CD4-positive, alpha-beta T cell treated with Interleukin-21 for 1 hour (primary cell): ENCODE measurements at places on chromosomes 5 and 9.

- DNase-seq, result no peak
Observed at GRCh38 chr5:39816156-39816845, 391.5 kb upstream of the DAB2 start.

- no peak for DNase-seq
Observed at GRCh38 chr5:61026004-61026403, 81.0 kb downstream of the NDUFAF2 start.

DNA sequence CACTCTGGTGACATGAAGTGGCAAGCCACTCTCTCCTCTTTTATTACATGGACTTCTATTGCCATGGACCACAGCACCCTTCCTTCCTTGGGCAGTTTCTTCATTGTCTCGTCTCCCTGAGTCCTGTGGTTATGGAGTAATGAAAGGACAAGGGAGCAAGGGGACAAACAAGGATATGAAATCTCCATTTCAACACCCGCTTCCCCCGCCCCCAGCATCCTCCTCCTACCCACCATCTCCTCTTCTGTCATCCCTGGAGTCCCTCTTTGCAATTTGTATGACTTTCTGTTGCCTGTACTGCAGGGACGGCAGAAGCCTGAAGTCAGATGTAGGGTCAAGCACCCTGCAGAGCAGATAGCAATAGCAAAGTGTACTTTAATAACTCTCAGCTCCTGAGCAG, 300.7 kb upstream of the CLINT1 start:
- no peak for DNase-seq

- DNase-seq, result no peak
Observed at GRCh38 chr5:32852976-32853375, 141.9 kb downstream of the NPR3 start.

DNA sequence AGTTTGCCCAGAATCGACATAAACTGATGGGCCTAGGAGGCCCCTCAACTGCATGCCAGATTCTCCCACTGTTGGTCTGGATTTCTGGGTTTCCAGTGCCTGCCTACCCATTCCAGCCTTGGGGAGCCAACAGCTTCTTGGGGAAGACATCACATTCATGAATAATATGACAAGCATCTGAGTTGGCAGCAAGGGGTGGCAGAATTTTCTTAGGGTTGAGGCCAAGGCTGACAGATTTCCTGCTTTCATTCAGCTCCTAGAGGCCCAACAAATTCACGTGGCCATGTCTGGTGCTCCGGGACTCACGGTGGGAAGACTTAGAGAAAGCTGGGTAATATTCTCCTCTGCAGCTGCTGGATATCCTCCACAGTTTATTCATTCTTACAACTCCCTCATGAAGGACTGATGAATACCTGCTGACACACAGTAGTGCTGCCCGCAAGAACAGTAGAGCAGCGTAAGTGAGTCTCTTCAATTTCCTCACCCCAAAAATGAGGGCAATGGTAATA, 305.0 kb upstream of the TNC start:
- no peak for DNase-seq

GRCh38 chr9:93978551-93978950, 23.4 kb upstream of the BARX1 start:
- no peak for DNase-seq

GRCh38 chr5:127799293-127799905, 96.2 kb downstream of the CCDC192 start:
- no peak for DNase-seq

GRCh38 chr5:33312571-33313549, 127.9 kb upstream of the TARS1 start:
- DNase-seq, result no peak

- DNase-seq, result no peak
Observed at GRCh38 chr5:2190549-2190948, 307.8 kb upstream of the IRX4 start.

GRCh38 chr9:34479431-34479866, 20.8 kb downstream of the DNAI1 start:
- DNase-seq, result no peak

DNA sequence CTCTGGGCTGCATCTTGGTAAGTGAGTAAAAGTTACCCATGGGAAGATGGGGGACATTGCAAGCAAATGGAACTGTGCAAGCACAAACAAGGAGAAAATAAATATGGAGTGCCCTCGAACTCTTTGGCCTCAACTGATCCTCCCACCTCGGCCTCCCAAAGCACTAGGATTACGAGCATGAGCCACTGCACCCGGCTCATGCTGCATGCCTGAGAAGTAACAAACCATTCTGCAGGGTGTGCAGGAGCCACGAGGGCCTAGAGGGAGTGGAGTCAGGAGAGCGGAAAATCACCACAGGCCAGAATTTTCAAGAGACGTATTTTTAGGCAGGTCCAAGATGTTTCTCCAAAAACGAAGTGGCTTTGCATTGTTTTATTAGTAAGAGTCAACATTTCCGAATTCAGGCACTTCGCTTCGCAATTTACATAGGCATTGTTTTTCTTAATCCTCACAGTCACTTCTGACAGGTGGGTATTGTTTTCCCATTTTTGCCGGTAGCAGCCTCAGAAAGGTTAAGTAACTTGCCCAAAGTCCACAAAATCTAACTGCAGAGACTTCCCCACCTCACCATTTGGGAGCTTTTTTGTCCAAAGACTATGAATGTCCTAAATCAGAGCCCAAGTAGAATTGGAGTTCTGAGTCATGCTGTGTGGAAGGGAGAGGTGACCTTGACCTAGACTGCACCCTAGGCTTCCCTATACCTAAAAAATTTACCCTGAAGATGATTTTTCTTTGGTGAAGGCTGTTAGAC, 230.2 kb downstream of the NR3C1 start:
- DNase-seq, result no peak

GRCh38 chr5:65938256-65938655, 11.9 kb downstream of the ERBIN start:
- no peak for DNase-seq

GRCh38 chr5:80780761-80781285, 126.0 kb upstream of the DHFR start:
- no peak for DNase-seq

DNA sequence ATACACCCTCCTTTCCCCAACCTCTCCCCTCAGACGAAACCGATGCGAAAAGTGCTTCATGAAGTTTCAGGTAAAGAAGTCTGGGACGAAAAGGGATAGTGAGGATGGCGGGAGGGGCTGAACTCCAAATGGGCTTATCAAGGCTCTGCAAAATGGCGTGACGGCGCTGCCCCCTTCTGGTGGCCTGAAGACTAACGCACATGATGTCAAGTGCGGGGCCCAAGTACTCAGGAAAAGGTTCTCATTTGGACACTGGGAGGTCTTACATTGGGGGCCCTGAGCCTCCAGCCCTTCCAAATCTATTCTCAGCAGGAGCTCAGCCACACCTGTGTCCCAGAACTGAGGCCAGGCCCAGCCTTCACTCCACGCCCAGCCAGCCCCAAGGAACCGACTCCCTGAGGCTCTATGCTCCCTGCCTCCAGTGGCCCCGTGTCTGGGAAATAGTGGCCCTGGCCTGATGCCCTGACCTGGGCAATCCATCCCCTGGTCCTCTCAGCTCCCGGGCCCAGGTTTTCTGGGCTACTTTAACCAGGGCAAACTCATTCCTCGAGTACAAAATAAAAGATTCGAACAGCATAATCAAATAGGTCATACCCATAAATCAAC, 119.9 kb downstream of the KCNIP1 start:
- no peak for DNase-seq

- DNase-seq, result no peak
Observed at GRCh38 chr5:139910901-139911300, 115.3 kb downstream of the PSD2 start.

DNA sequence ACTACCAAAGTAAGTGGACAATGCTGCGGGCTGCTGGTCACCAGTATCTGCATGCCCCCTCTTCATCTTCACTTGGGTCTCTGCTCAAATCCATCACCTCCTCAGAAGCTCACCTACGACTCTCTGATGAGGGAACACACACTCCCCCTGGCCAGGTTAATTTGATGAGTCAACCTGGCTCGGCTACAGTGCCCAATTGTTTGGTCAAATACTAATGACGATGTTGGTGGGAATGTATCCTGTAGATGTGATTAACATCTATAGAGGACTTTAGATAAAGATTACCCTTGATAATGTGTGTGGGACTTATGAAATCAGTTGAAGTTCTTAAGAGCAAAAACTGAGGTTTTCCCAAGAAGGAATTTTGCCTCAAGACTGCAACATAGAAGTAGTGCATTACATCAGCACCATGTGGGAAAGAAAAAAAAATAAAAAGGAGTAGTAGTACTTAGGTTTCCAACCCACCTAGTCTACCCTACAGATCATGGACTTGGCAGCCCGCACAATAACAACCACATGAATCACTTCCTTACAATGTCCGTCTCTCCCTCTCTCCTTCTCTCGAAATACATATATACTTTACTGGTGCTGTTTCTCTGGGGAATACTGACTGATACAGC, 467.3 kb downstream of the DNAH5 start:
- DNase-seq, result no peak

DNA sequence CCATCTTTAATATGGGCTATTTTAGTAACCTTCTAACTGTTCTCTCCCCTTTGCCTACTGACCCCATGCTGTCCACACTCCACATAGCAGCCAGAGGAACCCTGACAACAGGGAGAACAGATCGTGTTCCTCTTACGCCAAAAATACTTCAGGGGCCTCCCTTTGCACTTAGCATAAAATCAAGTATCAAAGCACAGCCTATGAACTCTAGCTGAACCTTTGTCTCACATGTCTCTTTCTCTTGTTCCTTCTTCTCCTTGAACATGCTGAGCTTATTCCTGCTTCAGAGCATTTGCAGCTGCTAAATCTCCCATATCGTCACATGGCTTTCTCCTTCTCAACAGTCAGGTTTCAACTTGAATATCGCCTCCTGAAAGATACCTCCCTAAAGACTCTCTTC, 698.8 kb upstream of the C9orf72 start:
- no peak for DNase-seq

DNA sequence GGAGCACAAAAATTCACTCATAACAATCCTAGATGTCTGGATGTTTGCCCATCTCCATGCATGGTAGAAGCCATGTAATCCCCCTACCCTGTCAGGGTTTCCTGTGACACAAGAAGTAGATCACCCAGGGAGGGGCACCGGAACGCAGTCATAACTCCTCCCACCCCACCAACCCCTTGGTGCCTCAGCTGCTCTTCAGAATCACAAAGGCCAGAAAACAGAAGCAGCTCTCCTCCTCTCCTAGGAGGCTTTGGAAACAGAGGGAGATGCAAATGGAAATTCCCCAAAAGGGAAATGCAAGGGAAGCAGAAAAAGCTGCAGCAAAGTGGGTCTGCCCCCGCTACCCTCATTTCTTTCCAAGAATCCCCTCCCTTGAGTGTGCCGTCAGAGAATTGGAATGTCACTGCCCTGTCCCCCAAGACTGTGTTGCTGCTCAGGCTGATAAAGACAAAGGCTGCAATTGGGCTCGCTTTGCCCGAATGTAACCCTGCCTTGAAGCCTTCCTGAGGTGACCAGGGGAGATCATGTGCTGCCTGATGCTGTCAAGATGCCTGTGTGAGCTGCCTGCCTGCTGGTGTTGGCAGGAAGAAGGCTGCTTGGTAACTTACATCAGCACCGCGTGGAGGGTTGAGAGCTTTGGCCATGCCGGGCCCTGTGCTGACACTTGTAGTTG, 65.5 kb upstream of the ABCA1 start:
- peak; percentile 28 for DNase-seq

DNA sequence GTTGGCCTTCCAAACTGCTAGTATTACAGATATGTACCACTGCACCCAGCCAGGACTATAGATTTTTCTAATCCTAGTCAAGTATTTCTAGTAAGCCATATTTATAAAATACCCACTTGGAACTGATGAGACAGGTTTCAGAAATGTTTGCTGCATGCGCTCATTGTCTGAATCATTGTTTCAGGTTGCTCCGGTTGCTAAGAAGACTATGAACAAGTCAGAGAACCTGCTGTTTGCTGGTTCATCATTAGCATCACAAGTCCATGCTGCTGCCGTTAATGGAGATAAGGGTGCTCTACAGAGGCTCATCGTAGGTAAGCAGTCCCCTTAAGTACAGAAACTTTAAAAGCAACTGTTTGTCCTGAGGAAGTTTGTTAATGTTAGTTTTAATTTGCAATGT, 5.3 kb downstream of the INVS start:
- DNase-seq, result no peak

DNA sequence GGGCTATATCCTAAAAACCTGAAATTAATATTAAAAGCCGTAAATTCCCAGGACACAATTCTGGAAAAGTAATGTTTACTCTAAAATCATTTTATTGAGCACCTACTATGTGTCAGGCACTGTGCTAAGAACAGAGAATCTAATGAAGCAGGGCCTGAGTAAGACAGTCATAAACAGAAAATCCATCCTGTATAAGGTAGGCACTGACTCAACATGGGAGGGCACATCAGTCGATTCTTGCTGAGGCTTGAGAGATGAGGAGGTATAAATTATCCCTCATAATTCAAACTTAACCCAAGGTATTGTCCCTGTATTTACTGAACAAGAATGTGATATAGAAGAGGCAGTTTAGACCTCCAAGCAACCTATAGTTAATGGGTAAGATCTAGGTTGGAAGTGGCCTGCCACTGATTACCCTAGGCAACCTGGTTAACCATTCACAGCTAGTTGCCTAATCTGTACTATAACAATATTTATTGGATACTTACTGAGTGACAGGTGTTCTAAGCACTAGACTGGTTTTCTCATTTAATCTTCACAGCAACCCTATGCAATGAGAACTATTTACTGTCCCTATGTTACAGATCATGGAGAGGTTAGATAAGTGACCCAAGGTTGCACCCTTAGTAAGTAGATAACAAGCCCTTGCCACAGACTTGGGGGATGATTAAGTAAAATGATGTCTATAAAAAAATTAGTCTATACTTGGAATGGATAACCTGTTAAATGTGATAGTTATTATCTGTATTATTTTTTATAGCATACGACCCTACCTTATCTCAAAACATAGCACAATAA, 317.7 kb downstream of the PDE4D start:
- DNase-seq, result no peak

DNA sequence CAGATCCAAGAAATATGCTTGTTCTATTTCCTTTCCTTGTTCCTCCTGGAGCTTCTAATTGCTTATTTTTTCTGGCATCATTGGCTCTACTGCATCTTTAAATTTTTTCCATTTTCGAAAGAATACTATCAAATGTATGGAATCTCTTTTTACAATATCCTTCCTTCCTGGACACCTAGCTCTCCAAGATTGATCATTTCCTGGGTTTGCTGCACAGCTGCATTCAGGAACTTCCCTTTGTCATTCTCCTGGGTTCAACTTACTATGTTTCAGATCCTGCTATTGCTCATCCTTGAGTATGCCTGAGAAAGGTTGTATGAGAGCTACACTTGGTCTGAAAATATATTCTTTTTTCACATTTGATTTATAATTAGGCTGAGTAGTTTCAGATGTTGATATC, 73.7 kb upstream of the ERCC6L2 start:
- no peak for DNase-seq

DNA sequence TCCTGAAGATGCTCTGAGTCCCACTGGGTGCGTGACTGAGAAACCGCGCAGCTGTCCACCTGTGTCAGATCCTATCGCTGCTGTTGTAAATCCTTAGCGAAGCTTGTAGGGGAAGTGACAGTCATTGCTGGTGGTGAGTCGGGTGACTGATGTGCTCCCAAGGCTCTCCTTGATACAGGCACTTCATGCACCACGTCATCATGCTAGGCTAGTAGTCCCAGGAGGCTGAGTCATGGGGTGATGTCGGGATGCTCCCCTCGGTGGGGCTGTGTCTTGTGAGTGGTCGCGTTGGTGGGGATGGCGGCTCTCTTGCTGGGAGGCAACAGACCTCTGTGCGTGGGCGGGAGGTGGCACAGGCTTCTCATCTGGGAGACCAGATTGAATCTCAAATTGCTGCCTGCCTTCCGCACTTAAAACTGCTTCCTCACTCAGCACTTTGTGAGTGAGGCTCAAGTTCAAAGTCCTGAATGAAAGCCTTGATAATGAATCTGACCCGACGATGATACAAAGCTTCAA, 84.7 kb downstream of the CSNK1A1 start:
- DNase-seq, result no peak
